ENCODE measurements at places on chromosomes 3 and 15.

- no peak for DNase-seq
These were observed 55.7 kb downstream of the SYNPR start for GRCh38 chr3:63333815-63334214.

GRCh38 chr15:43911235-43911781, 84.5 kb downstream of the WDR76 start:
- no peak for DNase-seq

GRCh38 chr15:69081310-69082004, 67.0 kb downstream of the NOX5 start:
- DNase-seq: no peak

GRCh38 chr15:83869341-83869740, 215.4 kb downstream of the ADAMTSL3 start:
- DNase-seq: no peak

DNA sequence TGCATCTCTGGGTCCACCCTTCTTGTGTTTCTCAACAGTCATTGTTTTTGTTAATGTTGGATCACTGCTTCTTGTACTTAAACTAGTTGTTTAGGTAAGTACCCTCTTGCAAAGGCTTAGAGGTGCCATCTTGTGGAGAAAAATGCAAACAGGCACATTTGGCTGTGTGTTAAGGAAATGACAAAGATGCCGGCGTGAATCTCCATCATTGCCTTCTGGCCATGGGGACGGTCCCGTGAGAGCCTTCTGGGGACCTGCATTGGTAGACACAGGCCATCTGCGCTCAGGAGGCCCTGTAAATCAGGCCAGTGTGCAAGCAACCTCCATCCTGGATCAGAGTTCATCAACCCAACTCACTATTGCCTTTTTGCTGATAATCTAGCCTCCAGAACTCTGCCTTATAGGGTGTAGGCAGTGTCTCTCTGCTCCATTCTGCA, 158.6 kb upstream of the NR2E3 start:
- peak; percentile 63 for DNase-seq

DNA sequence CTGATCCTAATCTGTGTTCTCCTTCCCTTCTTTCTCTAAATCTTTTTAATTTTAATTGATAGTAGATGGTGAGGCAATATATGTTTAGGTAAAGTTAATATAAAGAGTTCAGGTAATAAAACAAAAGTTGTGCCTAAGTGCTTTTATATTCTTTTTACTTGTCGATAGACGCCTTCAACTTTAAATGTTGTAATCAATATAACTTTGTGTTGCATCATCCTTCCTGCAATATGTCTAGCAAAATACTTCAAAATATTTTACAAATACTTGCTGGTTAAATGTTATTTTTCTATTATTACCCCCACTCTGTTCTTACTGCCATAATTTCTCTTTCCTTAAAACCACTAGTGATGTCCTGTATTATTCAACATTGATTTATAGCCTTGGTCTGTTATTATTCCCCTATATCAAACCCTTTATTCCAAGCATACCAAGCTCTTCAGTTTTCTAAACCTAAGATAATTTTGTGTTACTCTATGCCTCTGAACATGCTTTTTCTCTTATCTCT, 92.4 kb downstream of the NAALADL2 start:
- no peak for DNase-seq

- no peak for DNase-seq
These were observed 97.4 kb downstream of the DTWD1 start for GRCh38 chr15:49718234-49718633.

GRCh38 chr15:84685304-84685703, 27.3 kb upstream of the NMB start:
- peak; percentile 16 for DNase-seq

DNA sequence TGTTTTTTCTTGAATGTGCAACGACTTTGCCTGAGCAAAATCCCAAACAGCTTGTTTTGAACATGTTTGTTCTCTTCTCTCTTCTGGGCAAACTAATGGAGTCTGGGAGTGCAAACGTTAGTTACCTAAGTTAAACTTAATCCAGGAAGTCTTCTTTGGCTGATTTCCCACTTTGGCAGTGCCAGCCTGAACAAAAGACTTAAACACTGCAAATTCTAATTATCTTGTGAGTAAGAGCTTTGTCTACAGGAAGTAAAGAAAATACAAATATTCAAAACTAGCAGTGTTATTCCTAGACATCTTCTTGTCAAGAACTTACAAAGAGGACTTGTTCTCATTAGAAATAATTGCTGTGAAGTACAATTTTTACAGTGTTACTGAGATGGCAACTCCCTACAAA, 16.7 kb upstream of the DENND6A start:
- no peak for DNase-seq

GRCh38 chr3:37068031-37068430, 74.7 kb downstream of the MLH1 start:
- DNase-seq: no peak

DNA sequence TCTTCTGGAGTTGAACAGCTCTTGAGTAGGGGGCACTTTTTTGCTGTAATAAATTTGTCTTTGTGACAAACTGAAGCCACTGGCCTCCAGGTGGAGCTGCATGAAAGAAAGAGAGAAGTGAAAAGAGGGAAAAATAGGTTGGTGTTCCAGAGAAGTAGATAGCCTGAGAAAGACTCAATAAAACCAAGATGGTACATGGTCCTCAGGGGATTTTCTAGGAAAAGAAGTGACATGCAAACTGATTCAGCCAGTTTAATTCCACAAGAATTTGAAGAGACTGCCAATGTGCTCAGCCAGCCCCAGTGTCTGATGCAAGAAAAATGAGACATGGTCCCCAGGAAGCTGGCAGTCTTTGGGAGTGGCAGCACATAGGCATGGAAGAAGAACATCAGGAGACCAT, 152.7 kb downstream of the CD47 start:
- no peak for DNase-seq

DNA sequence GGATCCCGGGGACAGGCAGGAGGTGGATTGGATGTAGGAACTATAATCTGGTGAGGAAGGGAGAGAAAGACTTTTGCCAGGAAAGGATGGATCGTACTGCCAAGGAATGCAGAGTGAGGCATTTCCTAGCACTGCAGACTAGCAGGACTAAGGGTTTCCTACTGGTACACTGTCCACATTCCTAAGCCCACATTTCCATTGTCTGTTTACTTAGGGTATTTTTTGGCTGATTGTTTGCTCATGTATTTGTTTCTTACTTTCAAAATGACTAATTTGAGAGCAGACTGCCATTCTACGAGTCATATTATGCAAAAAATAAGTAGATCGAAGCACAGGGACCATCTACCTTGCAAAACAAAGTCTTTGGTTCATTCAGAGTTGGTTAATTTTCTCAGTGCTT, 1029.5 kb upstream of the NR2F2 start:
- no peak for DNase-seq

DNA sequence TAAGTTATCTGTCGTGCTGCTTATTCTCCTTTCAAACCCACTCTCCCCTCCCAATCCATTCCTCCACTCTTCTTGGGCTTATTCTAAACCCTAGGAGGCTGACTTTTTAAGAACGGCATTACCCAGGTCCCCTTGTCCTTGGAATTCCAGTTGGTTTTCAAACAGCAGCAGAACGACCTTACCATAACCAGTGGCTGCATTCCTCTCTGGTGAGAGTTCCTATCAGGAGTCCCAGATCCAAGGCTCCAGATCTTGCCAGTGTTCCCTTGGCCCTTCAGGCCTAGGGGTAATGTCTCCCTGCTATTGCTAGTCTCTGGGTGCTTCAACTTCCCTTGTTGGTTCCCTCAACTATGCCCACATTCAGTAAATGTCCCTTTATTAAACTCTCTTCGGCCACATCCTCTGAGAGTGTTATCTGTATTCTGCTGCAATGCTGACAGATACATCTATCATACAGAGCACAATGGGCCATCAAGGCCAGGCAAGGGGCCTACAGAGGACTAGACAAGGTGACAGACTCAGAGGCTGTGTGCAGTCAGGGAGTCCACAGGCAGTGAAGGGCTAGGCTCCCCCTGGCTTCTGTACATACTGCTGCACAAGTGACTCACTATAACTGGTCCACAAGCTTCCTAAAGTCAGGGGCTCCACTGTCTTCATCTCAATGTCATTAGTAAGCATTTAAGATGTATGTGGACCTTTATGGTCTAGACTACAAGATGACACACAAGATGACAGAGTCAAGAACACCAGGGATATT, 10.1 kb downstream of the LYSMD2 start:
- DNase-seq: no peak

DNA sequence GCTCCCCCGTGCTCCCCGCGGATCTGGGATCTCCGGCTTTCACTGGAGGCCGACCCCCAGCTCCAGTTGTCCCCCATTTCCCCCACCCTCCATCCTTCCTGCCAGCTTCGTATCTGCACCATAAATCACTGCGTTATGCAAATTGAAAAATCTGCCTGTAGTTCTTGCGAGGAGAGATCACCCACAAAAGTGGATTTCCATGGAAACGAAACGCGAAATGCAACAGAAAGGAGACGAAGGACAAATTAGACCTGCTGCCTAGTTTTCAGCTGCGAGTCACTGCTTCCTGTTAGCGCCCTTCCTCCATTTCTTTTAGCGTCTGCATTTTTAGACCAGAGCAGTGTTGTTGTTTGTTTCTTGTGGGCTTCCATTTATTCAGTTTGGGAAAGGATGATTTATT, 127.1 kb upstream of the ATP10A start:
- no peak for DNase-seq

DNA sequence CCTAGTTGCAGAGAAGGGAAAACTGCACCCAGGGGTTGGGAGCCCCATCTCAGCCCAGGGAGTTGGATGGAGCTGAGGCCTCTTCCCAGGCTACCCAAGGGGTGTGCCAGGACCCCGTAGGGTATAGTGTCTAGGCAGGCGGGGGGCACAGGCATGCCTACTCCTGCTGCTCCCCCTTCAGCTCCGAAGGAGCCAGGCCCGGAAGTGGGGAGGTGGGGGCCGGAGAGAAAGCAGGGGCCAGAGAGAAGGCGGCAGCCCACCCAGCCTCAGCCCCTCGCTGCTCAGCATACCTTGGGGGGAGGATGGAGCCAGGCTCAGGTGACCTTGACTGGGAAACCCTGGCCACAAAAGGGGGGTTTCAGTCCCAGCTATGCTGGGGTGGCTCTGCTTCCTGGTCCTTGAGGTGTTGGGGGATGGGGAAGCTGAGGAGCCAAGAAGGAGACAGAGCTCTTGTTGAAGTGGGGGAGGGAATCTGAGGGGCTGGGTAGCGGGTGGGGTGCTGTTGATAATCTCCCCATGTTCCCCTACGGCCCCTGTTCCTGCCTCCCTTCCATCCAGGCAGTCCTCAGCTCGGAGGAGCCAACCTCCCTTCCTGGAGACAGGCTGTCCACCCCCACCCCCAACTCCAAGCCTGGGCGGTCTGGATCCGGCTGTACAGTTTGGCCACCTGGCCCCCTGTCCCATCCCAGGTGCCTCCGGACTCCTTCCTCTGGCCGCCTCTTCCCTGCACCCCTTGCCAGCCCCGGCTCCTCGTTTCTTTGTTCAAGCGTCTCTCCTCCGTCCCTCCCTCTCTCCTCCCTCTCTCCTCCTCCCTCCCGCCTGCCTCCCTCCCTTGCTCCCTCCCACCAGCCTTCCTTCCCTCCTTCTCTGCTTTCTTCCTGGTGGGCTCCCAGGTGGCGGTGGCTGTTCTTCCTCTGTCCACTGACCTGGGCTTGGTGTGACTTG, 1.7 kb downstream of the SEMA3F start:
- DNase-seq: no peak

DNA sequence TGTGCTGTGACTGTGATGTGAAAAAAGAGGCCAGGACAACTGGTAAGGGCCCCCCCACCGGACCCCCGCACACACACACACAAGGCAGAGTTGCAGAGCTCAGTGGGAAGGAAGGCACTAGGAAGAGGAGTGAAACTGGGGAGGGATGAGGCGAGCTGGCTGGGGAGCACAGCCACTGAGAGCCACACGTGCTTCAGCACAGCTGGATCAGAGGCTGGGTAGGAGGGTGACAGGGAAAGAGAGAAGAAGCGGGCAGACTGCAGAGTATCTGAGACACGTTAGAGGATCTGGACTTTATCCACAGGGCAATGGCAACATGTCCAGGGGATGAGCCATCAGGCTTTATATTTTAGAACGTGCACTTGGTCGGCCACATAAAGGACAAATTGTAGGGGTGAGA, 38.0 kb upstream of the TKT start:
- DNase-seq: no peak

DNA sequence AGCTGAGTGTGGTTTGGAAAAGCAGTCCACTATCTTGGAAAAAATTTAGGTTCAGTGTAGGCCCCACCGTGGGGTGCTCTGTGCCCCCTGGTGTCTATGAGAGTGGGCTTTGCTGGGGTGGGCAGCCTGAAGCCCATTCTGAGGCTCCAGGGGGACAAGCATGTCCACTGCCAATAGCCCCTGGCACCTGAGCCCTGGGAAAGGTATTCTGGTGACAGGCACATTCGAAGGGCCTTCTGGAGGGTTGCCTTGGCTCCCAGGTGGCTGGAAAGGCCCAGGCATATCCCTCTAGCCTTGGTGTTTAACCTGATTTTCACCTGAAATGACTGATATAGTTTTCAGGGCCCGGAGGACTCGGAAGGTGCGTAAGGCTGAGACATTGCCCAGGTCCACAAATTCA, 36.1 kb downstream of the SCN5A start:
- no peak for DNase-seq

DNA sequence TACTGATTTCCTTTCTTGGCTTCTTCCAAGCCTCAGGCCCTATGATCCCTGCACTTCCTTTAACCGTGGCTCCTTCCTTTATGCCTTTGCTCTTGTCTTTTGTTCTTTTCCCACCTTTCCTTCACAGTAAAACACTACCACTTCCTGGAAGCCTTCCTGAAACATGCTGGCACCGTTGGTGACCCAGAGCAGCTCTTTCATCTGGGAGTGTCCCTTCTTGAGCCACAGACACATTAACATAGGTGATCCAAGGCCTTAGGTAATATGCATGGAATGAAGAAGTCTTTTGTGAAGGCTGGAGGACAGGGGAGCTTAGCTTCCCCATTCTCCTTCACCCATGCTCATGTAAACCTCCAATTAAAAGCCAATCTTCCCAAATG, 39.4 kb downstream of the AMOTL2 start:
- no peak for DNase-seq

DNA sequence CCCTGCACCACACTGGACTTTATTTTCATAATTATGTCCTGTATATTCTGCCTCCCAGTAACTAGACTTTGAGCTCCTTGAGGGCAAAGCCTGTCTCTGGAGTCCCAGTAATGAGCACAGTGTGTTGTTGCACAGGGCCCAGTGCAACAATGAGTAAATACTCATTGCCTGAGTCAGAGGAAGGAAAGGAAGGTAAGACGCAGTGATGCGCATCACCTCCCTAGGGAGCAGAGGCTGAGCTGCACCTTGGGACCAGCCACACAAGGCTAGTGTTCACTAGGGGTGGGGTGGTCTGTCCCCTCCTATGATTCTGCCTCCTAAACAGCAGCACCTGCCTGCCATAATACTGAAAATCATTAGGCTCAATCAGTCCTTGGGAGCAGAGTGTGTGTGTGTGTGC, 86.6 kb upstream of the ADAMTSL3 start:
- DNase-seq: no peak

DNA sequence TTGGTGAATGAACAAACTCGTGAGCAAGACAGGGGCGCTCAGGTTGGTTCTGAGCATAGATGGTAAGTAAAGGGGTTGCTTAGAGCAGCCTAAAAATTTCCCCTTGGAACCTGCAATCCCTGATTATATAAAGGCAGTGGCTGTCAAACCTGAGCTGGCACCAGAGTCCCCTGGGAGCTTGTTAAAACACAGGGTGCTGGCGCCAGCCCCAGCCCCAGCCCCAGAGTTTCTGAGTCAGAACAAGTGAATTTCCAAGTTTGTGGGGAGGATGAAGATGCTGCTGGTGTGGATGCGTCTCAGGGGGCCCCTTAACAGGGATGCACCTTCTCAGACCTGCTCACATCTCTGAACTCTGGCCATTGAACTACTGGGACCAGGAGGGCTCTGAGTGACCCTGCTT, 48.2 kb downstream of the FEM1B start:
- DNase-seq: no peak

- no peak for DNase-seq
These were observed 512 bp downstream of the LARP6 start for GRCh38 chr15:70853318-70853972.

- DNase-seq: no peak
These were observed 26.4 kb upstream of the CORO2B start for GRCh38 chr15:68552344-68552743.
